ENCODE measurements at places on chromosomes 7 and 10. TPM values are rescaled to one million over a fixed set of nuclear protein-coding genes. Genes with fewer than 3 reads are reported as not detected.
A peak's percentile ranks its signal among the peaks of the same experiment; 100 is the strongest.

Gene TPST1
- 8.9 TPM for polyA plus RNA-seq

DNA sequence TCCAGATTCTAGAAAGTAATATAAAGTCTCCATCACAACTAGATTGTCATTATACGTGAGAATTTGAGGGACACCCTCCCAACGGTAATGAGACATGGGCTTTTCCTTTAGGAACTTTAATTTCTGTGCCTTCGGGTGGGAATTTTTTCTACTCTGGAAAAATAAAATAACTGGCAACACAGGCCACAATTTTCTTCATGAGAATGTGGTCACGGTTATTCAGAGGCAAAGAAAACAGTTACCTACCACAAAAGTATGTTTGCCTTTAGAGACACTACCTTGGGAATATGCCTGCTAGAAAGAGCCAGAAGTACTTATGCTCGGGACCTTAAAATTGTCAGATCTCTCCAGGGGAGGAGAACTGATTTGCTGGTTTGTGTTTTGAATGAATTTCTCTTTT is 99.4 kb downstream of the ITGA8 start:
- no peaks in the 10 kb centered on the region for H3K4me1 ChIP-seq
- no peaks in the 10 kb centered on the region for H3K36me3 ChIP-seq
- no peak overlapping the region for H3K27ac ChIP-seq
- DNase-seq: no peak
- no peaks in the 10 kb centered on the region for H3K27me3 ChIP-seq

GRCh38 chr7:150838965-150839650 is 13.2 kb upstream of the AOC1 start:
- H3K4me1 ChIP-seq: no peaks in the 10 kb centered on the region
- no peak overlapping the region for H3K4me3 ChIP-seq
- H3K27ac ChIP-seq: no peak overlapping the region
- no peak for DNase-seq
- H3K27me3 ChIP-seq: no peaks in the 10 kb centered on the region

Gene LUC7L2
- 74.3 TPM for polyA plus RNA-seq

Gene ZNF273
- polyA plus RNA-seq: 7.3 TPM

DNA sequence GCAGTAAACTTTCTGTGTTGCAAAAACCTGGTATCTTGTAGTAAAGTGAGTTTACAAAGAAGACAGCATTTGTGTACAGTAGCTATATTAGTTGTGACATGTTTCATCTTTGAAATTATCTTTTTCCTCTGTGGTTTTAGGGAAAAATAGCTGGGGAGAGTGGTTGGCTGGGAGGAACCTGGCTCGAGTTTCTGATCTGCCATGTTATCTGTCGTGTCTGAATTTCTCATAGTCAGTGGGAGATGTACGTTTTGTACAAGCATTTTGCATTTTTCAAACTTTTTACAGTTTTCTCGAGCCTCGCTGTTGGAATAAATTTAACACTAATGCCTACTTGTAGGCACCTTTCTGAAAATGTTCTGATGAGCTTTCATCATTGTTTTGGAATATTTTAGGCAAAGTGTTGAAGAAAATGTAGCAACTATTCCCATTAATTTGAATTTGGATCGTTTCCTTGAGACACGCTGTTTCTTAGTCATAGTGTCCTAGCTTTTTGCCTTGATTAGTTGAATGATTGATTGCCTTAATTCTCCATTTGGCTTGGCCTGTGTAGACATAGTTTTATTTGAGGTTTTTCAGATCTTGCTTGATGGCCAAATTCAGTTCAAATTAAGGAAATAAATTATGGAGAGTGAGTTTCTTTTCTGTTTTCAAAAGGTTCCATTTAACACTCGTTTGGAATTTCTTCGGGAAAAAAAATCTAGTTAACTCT is 65.1 kb downstream of the CAMK1D start:
- peaks cover 5% of the 10 kb centered on the region for H3K4me1 ChIP-seq
- no peak overlapping the region for H3K27ac ChIP-seq
- no peak for DNase-seq
- no peaks in the 10 kb centered on the region for H3K36me3 ChIP-seq
- H3K4me3 ChIP-seq: no peak overlapping the region

- H3K4me3 ChIP-seq: no peak overlapping the region
- H3K36me3 ChIP-seq: no peaks in the 10 kb centered on the region
- no peak for DNase-seq
- no peaks in the 10 kb centered on the region for H3K4me1 ChIP-seq
- no peak overlapping the region for H3K27ac ChIP-seq
- no peaks in the 10 kb centered on the region for H3K27me3 ChIP-seq
Measured at GRCh38 chr7:86479144-86479543, 164.6 kb upstream of the GRM3 start.

Gene VPS37D
- not detected for polyA plus RNA-seq

DNA sequence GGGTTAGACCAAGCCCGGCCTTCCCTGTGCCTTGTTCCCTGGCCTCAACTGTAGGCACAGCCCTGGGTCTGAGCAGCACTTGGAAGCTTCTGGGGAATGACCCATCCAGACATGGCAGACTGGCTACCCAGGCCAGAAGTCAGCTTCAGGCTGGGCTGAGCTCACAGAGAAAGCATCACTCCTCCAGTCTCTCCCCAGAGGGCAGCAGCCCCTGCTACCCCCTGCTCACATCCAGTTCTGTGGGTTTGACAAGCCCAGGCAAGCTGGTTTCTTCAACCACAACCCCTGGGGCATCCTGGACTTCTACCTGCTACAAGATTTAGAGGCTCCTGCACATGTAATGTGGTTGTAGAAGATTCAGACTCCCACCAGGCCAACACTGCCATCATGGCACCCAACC is 9.0 kb downstream of the C10orf71 start:
- no peak overlapping the region for H3K27ac ChIP-seq
- peaks cover 13% of the 10 kb centered on the region for H3K4me1 ChIP-seq
- no peak overlapping the region for H3K4me3 ChIP-seq
- H3K27me3 ChIP-seq: no peaks in the 10 kb centered on the region

DNA sequence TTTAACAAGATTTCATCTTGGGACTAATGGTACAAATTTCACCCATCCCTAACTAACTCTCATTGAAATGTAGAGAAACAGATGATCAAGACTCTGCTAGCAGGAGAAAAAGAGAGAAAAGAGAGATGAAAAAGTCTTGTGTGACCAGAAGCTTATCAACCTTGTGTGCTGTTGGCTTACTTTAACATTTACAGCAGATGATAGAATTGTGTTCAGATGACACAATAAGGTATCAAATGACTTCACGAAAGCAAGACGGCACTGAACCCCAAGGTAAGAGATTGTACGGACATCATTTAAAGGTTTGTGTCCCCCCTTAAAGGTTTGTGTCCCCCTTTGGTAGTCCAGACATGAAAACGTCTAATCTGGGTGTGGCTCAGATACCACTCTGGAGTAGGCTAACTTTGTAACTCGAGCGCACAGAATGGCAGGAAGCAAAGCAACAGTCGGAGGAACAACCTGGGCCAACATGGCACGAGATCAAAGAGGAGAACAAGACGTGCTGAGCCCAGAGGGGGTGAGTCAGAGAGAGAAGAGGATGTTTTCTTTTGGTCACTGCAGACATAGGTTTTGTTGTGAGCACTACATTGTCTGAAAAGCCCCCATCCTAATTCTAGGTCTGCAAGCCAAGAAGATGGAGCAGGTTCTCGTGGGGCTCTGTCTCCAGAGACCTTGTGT is 10.4 kb upstream of the LMBR1 start:
- no peaks in the 10 kb centered on the region for H3K4me1 ChIP-seq
- H3K4me3 ChIP-seq: no peak overlapping the region
- DNase-seq: no peak
- H3K27me3 ChIP-seq: no peaks in the 10 kb centered on the region
- H3K27ac ChIP-seq: no peak overlapping the region

DNA sequence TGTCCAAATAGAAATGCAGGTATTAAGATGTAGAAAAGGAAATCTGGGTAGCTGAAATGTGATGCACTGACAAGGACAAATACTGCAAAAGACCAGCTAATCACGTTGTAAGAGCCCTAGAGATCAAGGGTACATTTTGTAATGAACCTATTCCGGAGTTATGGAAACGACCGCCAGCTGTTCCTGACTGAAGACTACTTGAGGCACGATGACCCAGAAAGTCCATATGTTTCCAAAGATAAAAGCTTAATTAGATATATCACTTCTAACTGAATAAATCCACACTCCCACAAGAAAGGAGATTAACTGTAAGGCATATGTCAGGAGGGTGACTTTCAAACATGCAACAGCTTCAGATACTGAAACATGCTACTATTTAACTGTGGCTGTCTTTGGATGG is 253.5 kb downstream of the NSUN6 start:
- no peaks in the 10 kb centered on the region for H3K27me3 ChIP-seq
- H3K4me1 ChIP-seq: no peaks in the 10 kb centered on the region

DNA sequence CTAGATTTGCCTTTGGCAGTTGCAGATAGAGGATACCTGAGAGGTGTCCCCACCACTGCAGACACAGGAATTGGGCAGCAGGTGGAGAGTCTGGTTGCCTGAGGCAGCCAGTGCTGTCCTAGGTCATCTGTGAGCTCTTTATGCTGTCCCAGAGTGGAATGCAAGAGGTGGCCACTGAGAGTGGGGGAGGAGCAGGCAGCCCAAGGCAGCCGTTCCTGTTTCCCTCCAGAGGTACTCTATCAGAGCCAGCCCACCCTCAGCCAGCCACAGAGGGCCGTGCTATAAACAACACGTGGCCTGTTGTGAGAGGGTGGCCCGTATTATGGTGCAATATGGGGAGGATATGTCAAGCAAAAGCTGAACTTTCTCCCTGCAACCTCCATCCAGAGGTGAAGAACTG is 8.5 kb downstream of the LRRC18 start:
- DNase-seq: no peak
- H3K4me1 ChIP-seq: no peaks in the 10 kb centered on the region
- no peaks in the 10 kb centered on the region for H3K27me3 ChIP-seq
- peaks cover 3% of the 10 kb centered on the region for H3K36me3 ChIP-seq

DNA sequence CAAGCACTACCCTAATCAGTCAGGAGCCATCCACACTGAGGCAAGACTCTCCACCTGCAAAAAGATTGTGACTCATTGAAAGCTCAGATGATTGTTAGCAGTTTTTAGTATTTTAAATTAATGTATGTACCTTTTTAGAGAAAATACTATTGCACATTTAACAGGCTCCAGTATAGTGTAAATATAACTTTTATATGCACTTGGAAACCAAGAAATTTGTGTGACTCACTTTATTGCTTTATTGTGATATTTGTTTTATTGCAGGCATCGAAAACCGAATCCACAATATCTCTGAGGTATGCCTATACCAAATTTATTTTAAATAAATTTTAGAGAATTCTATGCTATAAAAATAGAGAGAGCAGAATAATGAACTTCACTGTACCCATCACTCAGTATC is 122.0 kb downstream of the TEX36 start:
- no peaks in the 10 kb centered on the region for H3K36me3 ChIP-seq
- no peak overlapping the region for H3K4me3 ChIP-seq
- no peak for DNase-seq
- no peaks in the 10 kb centered on the region for H3K4me1 ChIP-seq
- no peaks in the 10 kb centered on the region for H3K27me3 ChIP-seq

- H3K27ac ChIP-seq: no peak overlapping the region
- DNase-seq: no peak
Measured at GRCh38 chr10:90675621-90676020, 182.2 kb downstream of the HTR7 start.

Gene ARHGEF5
- polyA plus RNA-seq: 8.0 TPM

GRCh38 chr10:35391153-35391953 is 55.0 kb downstream of the CCNY start:
- no peaks in the 10 kb centered on the region for H3K27me3 ChIP-seq
- H3K4me1 ChIP-seq: peaks cover 12% of the 10 kb centered on the region
- no peak overlapping the region for H3K4me3 ChIP-seq

Gene INSYN2A
- not detected for polyA plus RNA-seq

DNA sequence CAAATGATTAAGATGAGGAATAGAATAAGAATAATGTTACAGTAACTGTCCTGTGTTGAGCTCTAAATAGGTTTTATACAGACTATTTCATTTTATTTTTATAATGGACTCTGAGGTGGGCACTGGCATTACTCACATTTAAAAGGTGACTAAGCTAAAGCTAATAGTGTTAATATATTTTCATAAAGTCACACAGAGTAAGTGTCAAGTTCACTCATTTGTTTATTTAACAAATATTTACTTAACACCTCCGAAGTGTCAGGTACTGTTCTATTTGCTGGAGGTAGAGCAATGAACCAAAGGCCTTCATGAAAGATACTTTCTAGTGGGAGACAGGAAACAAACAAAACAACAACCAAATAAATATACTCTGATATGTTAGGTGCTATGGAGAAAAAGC is 44.0 kb downstream of the ASB4 start:
- no peak overlapping the region for H3K4me3 ChIP-seq
- no peaks in the 10 kb centered on the region for H3K36me3 ChIP-seq
- DNase-seq: no peak
- no peak overlapping the region for H3K27ac ChIP-seq

DNA sequence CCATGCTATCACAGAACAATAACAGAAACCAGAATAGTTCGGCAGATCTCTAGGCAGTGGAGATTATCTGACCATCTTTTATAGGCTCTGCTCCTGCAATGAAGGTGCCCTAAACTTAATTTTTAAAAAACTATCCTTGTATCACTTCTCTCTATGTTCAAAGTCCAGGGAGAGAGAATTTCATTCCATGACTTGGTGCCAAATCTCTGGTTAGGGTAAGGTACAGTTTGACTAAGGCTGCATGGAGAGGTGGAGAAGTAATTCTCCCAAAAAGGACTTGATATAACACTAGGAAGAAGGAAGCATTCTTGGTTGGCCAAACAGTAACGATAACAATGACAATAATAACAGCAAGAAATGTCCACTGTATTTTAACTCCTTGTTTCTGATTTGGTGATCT is 40.0 kb downstream of the DNAJB9 start:
- H3K27ac ChIP-seq: no peak overlapping the region
- DNase-seq: no peak
- no peaks in the 10 kb centered on the region for H3K4me1 ChIP-seq

Gene FBXL13
- 0.80 TPM for polyA plus RNA-seq

DNA sequence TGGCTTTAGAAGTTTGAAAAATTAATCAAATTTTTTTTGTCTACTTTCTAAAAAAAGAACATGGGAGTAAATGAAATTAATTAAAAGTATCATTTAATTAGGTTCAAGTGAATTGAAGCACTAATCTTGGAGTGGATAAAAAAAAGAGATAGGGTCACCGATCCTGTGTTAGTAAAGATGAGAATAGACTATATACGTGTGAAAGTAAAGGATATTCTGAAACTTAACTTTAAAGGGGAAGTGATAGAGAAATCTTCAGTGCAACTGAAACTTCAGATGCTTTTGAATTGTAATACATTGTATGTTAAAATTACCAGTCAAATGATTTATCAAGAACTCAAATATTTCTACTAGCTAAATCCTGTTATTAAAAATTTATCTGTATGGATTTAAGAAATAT is 4.8 kb downstream of the NHLRC2 start:
- no peaks in the 10 kb centered on the region for H3K36me3 ChIP-seq
- H3K27me3 ChIP-seq: no peaks in the 10 kb centered on the region
- peaks cover 11% of the 10 kb centered on the region for H3K4me1 ChIP-seq
- DNase-seq: no peak
- peak overlapping the region; percentile 46 for H3K4me3 ChIP-seq
